ENCODE measurements at places on chromosomes 7 and 10. TPM values are rescaled to one million over a fixed set of nuclear protein-coding genes. Genes with fewer than 3 reads are reported as not detected.

Gene CLDN4
- total RNA-seq: not detected

DNA sequence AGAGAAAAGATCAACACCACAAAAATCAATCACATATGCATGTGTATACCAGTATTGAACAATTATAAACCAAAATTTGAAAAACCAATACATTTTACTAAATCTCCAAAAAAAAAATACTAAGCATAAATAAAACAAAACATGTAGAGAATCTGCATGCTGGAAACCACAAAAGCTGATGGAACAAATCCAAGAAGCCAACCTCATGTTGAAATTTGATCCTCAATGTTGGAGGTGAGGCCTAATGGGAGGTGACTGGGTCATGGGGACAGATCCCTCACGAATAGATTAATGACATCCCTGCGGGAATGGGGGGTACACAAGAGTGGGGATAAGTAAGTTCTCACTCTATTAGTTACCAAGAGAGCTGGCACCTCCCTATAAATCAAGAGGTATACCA is 82.5 kb downstream of the OAT start:
- DNase-seq: no peak

Gene NANOS1
- total RNA-seq: 0.38 TPM

Gene OR2A12
- not detected for total RNA-seq

- DNase-seq: no peak
Measured at GRCh38 chr7:99562832-99563231, 4.4 kb downstream of the ZNF655 start.

GRCh38 chr10:3067118-3067858 is at the start of gene PFKP:
TSS of gene PFKP (plus strand) at chr10:3067548. CDS start at chr10:3067596, 48 bp downstream.
- peak; percentile 18 for DNase-seq

Gene STOX1
- 0.50 TPM for total RNA-seq

DNA sequence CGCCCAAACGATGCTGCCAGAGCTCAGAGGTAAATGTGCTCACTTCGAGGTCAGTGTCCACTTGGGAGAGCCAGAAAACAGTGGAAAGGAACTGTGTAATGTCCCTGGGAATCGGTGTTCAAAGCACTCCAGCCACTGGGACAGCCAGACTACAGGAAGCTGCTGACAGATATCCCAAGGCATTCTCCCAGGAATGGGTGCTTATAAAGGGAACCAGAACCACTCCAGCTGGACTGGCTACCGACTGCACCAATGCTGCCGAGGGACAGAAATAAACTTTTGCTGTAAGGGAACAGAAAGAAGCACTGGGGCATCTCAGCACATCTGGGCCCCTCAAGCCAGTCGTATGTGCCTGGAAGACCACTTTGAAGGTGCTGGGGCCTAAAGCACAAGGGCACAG is 76.7 kb downstream of the ATXN7L1 start:
- DNase-seq: no peak

Gene FAM25G
- total RNA-seq: not detected

- DNase-seq: no peak
Measured at GRCh38 chr7:135179321-135179925, 8.9 kb upstream of the CYREN start.

DNA sequence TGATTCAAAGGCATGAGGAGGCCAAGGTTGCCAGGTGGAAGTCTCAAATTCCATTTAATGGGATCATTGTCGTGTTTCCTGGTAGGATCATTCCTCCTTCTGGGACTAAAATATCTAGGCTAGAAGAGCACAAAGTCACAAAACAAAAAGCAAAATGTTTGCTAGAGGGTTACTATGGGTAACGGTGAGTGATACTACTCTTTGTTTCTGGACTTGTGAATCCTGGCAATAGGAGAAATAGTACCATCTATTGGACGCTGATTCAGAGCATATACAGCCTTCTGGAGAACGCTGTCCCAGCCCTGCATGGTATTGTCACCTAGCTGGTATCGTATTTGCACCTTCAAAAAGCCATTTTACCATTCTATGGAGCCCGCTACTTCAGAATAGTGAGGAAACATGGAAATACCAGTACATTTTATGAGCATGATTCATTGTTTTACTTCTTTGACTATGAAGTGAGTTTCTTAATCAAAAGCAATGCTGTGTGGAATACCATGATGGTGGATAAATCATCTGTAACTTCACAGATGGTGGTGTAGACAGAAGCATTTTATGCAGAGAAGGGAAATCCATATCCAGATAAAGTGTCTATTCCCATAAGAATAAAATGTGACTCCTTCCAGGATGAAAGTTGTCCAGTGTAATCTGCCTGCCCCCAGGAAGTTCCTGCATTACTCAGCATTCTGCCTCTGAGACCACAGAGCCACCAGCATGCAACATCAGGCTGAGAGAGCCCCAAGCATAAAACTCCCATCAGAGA is 361.0 kb downstream of the ETV1 start:
- DNase-seq: no peak

GRCh38 chr7:155448632-155449007 is 9.3 kb upstream of the EN2 start:
- DNase-seq: no peak

DNA sequence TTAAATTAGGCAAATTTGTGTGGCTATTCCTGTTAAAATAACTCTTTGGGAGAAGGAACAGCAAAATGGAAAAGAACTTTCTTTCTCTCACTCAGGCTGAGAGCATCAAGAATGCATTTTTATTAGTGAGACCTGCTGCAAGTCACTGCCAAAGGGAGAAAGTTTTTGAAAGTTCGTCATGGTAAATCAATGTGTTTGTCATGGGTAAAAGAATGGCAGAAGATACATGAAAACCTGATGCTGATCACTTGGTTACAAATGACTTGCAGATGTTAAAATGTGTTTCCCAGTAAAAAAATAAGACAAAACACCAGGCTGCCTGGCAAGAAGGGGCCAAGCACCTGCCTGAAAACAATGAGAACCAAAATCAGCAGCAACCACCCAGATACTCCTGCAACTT is 484.7 kb upstream of the NRP1 start:
- DNase-seq: no peak

- DNase-seq: no peak
Measured at GRCh38 chr10:49746626-49747302, 15.4 kb downstream of the OGDHL start.

DNA sequence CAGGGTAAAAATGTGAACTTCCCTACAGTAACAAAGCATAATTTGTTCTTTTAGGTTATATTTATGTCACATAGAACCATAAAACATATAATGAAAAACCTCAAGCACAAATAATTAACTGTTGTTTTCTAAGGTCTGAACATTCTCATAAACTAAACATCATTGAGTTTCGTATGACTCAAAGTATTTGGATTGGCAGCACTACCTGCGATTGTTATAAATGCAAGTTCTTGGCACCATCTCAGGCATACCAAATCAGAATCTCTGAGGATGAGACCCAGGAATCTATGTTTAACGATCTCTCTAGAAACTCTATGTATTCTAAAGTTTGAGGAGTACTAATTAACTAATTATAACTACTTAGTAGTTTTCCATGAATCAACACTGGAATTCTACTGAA is 22.5 kb downstream of the ORC5 start:
- DNase-seq: no peak

Gene LIPK
- total RNA-seq: not detected

Gene GLI3
- total RNA-seq: 0.41 TPM

GRCh38 chr7:155602750-155603149 is 41.7 kb upstream of the RBM33 start:
- DNase-seq: no peak

DNA sequence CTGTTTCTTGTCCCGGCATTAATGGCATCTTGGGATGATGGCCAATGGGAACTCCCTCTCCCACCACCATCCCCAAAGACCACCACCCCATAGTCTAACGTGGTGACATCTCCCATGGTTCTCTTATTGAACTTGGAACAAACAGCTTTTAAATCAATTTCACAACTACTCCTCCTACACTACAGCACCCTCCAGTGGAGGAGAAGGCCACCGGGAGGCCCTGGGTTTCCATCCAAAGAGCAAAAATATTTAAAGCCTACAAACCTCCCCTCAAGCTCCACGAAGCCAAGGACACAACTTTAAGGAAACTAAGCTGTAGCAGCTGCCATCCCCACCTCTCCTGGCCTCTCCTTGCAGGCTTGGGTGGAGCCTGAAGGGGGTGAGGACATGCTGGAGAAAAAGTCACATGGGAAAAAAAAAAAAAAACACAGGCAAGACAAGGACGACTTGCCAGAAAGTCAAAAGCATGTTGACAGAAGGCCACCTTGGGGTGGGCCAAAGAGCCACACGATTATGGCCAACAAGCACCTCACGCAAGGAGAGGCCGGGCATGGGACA is 94.0 kb upstream of the LANCL2 start:
- no peak for DNase-seq

- DNase-seq: no peak
Measured at GRCh38 chr7:710161-710560, 16.3 kb upstream of the DNAAF5 start.

DNA sequence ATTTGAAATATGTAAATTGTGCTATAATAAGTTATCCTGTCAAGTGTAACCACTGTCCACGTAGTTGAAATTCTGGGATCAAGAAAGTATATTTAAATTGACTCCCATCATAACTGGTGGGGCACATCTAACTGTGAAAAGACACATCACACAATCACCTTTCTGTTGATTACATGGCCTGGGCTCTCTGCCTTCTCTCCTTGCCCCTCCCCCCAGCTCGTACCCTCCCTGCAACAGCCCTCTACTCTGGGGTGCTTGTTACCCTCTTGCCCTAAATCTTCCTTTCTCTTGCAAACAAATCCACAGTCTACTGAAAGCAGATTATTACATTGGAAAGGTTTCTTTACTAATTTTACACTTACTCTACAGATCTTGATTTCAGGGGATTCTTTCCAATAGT is 56.3 kb downstream of the CCDC186 start:
- no peak for DNase-seq

Gene ZNF107
- 22.6 TPM for total RNA-seq

- no peak for DNase-seq
Measured at GRCh38 chr10:129962031-129962871, 1.8 kb downstream of the EBF3 start.

- DNase-seq: no peak
Measured at GRCh38 chr10:92142512-92142911, 148.4 kb downstream of the CPEB3 start.

Gene OR9A2
- total RNA-seq: not detected

- DNase-seq: no peak
Measured at GRCh38 chr7:18278316-18278715, 217.2 kb upstream of the HDAC9 start.

- DNase-seq: no peak
Measured at GRCh38 chr10:25130906-25131305, 43.9 kb upstream of the GPR158 start.

DNA sequence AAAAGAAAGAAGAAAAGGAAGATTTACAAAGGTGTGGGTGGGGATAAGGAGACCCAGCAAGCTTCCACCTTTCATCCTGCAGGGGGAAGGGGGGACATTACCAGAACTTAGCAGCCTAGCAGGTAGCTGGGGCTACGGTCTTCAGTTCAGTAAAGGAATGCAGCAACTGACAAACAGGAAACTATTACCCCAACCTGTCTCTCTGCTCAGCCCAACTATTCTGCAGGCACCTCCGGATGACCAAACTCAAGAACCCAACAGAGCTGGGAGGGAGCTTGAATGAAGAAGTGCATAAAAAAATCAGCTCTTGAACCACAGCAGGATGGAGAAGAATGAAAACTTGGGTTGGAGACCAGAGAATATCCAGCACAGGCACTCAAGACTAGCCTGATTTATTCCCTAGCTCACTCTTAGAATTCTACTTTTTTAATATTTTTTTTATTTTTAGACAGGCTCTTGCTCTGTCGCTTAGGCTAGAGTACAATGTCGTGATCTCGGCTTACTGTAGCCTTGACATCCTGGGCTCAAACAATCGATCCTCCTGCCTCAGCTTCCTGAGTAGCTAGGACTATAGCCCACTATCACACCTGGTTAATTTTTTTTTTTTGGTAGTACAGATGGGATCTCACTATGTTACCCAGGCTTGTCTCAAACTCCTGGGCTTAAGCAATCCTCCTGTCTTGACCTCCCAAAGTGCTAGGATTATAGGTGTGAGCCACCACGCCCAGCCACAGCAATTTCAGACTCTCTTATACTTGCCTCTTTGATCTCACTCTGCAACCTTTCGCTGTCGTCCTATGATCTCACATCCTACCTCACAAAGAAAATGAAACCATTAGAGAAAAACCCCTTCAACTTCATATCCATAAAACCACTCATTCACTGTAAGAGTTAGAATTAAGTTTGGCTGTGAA is 18.5 kb upstream of the C10orf67 start:
- peak; percentile 26 for DNase-seq

- DNase-seq: no peak
Measured at GRCh38 chr7:80825499-80825898, 93.4 kb downstream of the SEMA3C start.

Gene SLIT1
- 0.51 TPM for total RNA-seq

Gene CCDC172
- not detected for total RNA-seq

GRCh38 chr10:35165136-35165535 is 38.5 kb downstream of the CREM start:
- DNase-seq: no peak

Gene AMPH
- total RNA-seq: not detected
